ENCODE measurements at places on chromosomes 1 and 21.

- DNase-seq, result no peak
These were observed 505.2 kb downstream of the PLPP3 start for GRCh38 chr1:56074007-56074651.

DNA sequence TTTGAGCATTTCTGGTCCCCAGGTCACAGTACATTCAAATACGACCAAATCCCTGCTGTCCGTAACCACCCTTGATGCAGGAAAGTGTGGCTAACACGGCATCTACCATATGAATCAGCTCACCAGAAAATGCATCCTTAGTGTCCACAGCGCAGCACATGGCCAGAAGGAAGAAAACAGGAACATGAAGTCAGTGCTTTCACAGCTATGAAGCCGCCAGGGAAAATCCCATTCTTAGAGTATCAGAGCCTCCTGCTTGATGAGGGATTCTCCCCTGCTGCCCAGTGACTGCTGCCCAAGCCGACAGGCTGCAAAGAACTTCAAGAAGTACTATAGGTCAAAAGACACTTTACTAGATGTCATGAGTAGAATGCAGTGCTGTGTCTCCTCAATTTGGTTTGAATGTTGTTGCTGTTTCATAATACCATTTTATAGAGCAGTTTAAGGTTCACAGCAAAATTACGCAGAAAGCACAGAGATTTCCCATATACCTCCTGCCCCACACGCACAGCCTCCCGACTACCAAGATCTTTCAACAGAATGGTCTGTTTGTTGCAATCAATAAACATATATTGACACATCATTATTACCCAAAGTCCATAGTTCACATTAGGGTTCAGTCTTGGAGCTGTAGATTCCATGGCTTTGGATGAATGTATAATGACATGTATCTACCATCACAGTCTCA lies 14.5 kb downstream of the TIAM1 start:
- DNase-seq, result no peak

- no peak for DNase-seq
These were observed 241.8 kb downstream of the TRABD2B start for GRCh38 chr1:47755101-47755990.

DNA sequence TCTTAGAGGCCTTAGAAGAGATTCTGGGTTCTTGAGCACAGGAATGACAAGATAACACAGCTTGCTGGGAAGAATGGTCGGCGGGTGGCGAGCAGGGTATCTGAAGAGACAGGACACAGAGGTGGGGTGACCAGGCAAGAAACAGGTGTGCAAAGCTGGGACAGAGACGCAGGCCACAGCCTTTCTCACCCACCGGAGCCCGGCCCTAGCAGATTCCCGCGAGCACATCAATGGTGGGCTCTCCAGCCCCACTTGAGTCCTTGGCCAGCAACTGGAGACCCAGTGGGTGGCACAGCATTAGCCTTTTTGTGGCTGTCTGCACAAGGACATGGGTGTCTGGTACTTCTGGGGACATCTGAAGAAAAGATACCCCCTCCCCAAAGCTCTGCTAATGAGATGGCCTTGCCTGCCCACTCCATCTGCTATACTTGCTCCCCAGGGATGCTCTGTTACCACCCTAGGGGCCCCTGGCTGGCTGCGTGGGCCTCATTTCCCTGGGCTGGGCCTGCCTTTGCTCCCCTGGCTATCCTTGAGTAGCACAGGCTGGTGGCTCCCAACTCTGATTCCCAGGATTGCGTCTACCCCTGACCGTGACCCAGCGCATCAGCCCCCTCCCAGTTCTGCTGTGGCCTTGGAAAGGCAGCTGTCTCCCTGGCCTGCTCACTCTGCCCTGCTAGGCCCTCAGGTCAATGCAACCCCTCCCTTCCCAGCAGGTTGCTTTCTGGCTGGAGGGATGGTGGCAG lies 127.2 kb upstream of the ADAR start:
- DNase-seq, result no peak

DNA sequence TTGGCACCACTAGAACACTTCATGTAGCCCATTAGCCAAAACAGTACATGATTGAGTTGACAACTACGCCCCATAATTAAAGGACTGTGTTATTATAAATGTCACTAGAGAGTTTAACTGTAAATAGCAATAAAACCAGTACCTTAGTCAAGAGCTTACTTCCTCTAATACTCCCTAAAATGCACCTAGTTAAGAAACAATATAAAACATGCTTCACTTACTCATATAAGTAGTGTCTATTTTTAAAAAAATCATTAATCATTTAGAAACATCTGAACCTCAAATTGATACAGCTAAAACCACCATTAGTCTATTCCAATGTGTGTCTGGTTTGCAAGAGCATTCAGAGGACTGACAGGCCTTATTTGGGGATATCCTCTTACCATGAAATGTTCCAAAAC lies 25.3 kb downstream of the PTP4A2 start:
- no peak for DNase-seq

- DNase-seq, result no peak
These were observed 1.7 kb downstream of the TRABD2B start for GRCh38 chr1:47995306-47996050.

Measured in kidney epithelial cell (primary cell).